ENCODE measurements at places on chromosomes 2 and 18. TPM values are rescaled to one million over a fixed set of nuclear protein-coding genes. Genes with fewer than 3 reads are reported as not detected.

The EVA1A gene
- total RNA-seq, result 70.8 TPM

The TCF23 gene
- not detected for total RNA-seq

The ZNF396 gene
- total RNA-seq, result 0.95 TPM

The PROKR1 gene
- total RNA-seq, result 0.12 TPM

DNA sequence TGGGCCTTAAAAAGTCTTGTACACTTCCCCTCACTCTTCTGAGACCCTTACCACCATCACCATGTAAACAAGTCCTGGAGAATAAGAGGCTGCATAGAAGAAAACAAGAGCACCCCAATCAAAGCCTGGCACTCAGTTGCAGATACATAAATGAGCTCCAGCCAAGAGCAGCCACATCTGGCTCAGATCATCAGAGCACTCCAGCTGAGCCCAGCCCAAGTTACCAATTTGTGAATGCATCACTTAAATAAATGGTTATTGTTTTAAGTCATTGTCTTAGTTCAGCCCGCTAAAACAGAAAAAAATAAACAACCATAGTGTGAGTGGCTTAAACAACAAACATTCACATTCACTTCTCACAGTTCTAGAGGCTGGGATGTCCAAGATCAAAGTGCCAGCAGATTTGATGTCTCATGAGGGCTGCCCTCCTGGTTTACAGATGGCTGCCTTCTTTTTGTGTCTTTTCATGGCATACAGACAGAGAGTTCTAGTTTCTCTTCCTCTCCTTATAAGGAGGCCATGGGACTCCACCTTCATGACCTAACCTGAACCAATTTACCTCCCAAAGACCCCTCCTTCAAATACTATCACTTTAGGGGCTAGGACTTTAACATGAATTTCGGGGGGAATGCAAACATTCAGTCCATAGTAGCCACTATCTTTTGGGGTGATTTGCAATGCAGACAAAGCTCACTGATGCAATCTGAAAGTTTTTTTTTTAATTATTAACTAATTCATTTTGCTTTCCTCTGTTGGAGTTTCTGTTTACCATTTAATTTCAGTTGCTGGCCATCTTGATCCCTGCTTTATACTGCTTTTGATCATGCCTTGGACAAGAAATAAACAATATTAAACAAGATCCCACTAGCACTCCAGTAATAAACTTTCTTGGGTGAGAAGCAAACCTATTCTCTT lies 187.5 kb upstream of the ACVR2A start:
- DNase-seq, result no peak

- no peak for DNase-seq
Observed at GRCh38 chr2:85933753-85934594, 45.2 kb upstream of the ST3GAL5 start.

- DNase-seq, result no peak
Observed at GRCh38 chr2:174335988-174336500, 1.3 kb downstream of the SP9 start.

GRCh38 chr2:127511090-127511695 lies 15.1 kb downstream of the IWS1 start:
- DNase-seq, result no peak
